ENCODE measurements at places on chromosomes 2 and 18.

DNA sequence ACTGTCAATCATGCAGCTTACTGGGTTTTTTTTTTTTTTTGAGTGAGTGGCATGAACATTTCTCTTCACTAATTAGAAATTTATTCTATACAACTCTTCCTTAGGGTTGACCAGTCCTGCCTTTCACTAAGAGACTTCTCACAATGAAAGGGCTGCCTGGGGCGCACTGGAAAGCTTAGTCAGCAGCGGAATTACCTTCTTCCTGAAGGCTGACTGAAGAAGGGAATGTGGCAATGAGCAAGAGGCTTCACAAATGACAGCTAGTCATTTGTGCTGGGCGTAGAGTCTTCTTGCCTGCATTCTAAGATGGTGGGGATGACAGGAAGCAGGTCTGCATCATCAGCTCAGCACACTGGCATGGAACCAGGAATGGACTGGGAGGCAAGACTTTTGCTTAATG, 15.6 kb upstream of the SCN3A start:
- no peak for DNase-seq

GRCh38 chr2:31382452-31383120, 32.0 kb downstream of the XDH start:
- no peak for DNase-seq

GRCh38 chr2:240949791-240950705, 43.9 kb downstream of the CROCC2 start:
- DNase-seq: no peak

GRCh38 chr18:159037-159652, 788 bp downstream of the USP14 start:
- DNase-seq: no peak

- DNase-seq: no peak
These were observed 4.2 kb upstream of the EN1 start for GRCh38 chr2:118851650-118852049.

DNA sequence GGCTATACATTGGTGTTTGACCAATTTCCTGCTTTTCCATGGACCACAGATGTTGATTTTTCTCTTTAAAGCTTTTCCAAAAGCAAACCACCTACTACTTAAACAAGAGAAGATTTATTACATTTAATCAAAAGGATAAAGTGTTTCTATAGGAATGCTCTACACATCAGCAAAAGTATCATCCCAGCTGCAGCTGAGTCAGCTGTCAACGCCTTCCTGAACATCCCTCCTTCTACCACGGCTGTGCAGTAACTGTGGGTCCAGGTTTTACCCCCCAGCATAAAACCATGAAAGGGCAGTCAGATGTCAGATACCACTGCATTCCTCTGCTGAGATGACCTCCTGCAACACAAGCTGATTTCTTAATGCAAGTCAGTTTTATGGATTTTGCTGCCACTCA, 524.5 kb upstream of the MEX3C start:
- no peak for DNase-seq

- DNase-seq: no peak
These were observed 40.6 kb downstream of the GPD2 start for GRCh38 chr2:156476850-156477206.

- no peak for DNase-seq
These were observed 27.6 kb downstream of the GALNT3 start for GRCh38 chr2:165766326-165766927.

Data from activated CD4-positive, alpha-beta T cell treated with anti-CD3 and anti-CD28 coated beads for 4 hours (primary cell).